Activated CD4-positive, alpha-beta T cell treated with anti-CD3 and anti-CD28 coated beads for 36 hours (primary cell): ENCODE measurements at places on chromosomes 3 and 15. TPM values are rescaled to one million over a fixed set of nuclear protein-coding genes. Genes with fewer than 3 reads are reported as not detected.
A peak's percentile ranks its signal among the peaks of the same experiment; 100 is the strongest.

GRCh38 chr3:126996905-126997304 lies 14.0 kb downstream of the PLXNA1 start:
- no peak for DNase-seq

Gene FOXL2NB
- total RNA-seq: not detected

GRCh38 chr15:89820666-89821611 lies 6.3 kb upstream of the ANPEP start:
- DNase-seq: no peak

Gene NANOGP8
- total RNA-seq: not detected

DNA sequence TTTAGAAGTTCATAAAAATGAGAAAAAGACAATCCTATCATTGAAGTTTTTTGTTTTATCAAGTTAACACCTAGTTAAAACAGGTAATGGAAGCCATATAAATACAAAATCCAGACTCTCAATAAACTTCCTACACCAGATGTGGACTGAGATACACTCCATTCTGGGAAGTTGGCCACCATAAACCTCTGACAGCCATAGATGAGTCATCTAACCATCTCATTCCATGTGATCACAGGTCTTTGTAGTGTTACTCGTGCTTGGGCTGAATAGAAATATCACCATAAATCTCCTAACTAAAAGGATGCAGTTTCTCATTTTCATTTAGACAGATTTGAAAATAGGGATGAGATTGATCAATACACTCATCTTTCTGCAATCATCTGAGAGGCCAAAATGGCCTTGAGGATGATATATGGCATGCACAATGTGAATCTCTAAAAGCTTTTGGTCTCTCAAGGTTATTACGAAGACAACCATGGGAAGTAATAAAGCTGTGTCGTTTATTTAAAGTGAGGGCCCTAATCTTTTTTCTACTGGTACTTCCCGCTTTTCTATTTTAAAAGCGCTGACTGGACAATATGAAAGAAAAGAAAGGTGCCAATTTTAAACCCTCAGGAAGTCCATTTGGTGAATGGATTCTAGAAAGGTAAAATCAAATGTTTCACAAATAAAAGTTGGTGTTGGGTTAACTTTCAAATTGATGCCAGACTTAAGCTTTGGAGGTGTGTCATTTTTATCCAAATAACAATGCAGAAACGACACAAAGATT lies 155.5 kb downstream of the POLR2M start:
- DNase-seq: no peak

GRCh38 chr15:26891448-26892181 lies 24.8 kb downstream of the GABRA5 start:
- peak; percentile 79 for DNase-seq

- no peak for DNase-seq
Observed at GRCh38 chr3:133410191-133410892, 10.5 kb downstream of the BFSP2 start.

GRCh38 chr3:133859381-133860234 lies 36.1 kb downstream of the RAB6B start:
- DNase-seq: no peak

GRCh38 chr15:81504170-81504905 lies 130.3 kb upstream of the TMC3 start:
- DNase-seq: no peak

DNA sequence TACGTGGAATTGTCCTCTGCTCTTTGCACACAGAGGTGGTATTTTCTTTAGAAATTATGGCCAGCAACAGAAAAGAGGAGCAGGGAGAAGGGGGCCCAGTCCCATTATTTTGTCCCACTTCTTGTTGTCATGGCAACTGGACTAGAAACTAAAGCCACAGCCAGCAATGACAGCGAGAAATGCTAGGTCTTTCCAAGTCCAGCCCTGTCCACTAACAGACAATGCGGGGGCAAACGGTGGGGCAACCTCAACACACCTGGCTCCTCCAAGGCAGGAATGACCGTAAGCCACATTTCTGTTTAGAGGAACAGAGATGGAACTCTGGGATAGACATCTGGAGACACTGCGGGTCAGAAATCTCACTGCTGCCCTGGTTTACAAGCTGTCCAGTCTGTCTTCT lies 107.3 kb downstream of the RFTN1 start:
- no peak for DNase-seq

- DNase-seq: no peak
Observed at GRCh38 chr15:50077176-50077575, 41.9 kb downstream of the ATP8B4 start.

Gene KNL1
- total RNA-seq: 33.5 TPM

- peak; percentile 54 for DNase-seq
Observed at GRCh38 chr15:92012368-92012629, 158.8 kb downstream of the SLCO3A1 start.

DNA sequence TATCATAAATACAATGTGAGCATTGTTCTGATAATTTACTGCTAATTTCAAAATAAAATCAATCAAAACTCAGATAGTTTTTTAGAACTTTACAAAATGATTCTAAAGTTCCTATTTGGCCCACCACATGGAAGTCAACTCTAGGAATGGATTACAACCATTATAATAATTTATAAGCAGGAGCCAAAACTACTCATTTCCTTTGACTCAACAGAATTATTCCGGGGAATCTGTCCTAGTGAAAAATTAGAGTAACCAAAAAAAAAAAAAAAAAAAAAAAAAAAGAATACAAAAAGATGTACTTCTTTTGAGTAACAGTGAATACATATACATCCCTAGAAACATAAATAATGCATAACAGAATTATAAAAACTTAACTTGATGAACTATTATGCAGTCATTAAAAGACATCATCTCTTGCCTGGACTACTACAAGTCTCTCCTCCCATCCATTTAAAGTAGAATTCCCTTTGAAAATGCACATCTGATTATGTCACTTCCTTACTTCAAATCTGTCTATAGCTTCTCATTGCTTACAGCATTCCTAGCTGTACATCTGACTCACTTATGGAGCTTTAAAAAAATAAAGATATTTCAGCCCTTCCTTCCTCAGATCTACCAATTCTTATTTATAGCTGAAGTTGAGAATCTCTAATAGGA lies 43.4 kb downstream of the HDGFL3 start:
- no peak for DNase-seq

GRCh38 chr15:88647351-88648105 lies 8.7 kb downstream of the ISG20 start:
- DNase-seq: peak; percentile 13

- DNase-seq: no peak
Observed at GRCh38 chr3:24374801-24375200, 119.8 kb downstream of the THRB start.

Gene RAB27A
- total RNA-seq: 129 TPM

GRCh38 chr3:8872261-8872660 lies 91.0 kb downstream of the RAD18 start:
- no peak for DNase-seq

Gene MORC1
- total RNA-seq: not detected

DNA sequence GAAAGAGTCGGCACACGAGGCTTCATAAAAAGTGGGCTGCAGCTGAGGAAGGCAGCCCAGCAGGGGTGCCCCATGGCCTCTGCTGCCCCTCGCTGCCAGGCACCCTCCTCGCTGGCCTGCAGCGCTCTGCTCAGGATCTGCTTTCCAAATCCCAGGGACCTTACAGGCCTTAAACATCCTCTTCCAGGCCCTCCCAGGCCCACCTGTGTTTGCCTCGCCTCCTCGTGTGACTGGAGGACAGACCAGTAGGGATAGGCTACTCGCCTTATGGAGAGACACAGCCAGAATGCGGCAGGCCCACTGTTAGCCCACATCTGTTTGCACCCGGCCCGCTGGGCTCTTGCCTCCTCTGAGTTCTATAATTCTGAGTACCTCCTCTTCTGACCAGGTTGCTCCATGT lies 124.5 kb upstream of the PLXNA1 start:
- DNase-seq: no peak

DNA sequence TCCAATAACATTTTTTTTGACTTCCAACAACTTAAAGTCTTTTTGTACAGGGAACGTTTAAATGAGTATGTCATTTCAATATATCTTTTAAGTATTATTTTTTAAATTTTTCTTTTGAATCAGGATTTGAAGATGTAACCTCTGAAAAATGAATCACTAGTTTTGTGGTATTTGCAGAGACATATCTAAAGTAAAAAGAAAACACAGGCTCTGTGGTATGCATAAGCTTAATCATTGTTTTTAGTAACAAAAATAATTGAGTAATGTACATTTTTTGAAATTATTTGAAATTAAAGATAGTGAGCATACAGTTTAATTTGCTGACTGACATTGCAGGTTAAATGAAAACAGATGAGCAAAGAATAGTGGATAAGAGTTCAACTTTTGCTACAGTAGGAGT lies 531.3 kb downstream of the ROBO1 start:
- no peak for DNase-seq

DNA sequence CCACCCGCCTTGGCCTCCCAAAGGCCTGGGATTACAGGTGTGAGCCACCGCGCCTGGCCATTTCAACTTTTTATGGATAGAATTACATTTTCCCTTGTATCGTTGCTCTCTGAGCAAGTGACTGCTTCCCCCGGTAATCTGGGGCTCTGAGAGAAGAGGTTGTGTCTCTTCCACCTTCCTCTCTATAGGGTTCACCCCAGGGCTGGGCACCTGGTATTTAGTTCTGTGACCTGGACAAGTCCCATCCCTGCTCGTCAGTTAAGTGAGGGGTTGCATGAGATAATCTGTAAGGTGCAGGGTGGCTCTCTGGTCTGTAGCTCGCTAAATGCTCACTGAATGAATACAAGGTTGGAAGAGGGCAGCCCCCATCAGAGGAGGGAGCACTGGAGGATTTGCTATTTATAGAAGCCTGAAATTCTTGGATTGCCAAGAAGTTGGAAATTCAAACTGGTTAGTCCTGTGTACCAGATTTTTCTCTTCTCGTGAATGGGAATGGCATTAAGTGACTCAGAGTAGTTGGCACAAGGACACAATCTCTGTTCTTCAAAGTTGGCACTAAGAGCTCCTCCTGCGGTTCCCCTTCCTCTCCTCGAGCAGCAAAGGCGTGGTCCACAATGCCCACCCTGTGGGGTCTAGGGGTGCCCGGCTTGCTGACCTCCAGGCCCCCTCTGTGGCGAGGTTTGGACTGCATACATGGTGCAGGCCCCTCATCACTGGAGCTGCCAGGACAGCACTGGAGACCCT lies 68.1 kb upstream of the DLG1 start:
- DNase-seq: no peak

- peak; percentile 84 for DNase-seq
Observed at GRCh38 chr15:101014921-101015841, 96.0 kb downstream of the LRRK1 start.

GRCh38 chr3:110754212-110754916 lies 317.3 kb upstream of the NECTIN3 start:
- DNase-seq: no peak

Gene GRK7
- not detected for total RNA-seq

Gene GOLGA8O
- total RNA-seq: 1.3 TPM

Gene ST8SIA2
- not detected for total RNA-seq

Gene ETV5
- total RNA-seq: 1.4 TPM

DNA sequence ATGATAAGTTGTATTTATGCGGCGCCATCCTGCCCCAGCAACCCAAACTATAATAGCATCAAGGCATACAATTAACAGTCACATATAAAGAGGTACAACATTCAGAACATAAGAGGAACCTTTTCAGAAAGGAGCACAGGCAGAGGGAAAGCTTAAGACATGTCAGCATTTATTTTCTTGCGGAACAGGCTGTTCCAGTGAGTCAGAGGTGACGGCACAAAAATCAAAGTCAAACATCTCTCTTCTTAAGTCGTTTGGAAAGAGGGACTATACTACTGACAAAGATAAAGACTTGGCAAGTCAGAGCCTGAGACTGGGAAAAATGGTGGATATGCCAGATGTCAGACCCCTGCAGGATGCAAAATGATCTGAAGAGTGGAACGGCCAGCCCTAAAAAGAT lies 128.4 kb downstream of the CTNNB1 start:
- DNase-seq: no peak

GRCh38 chr15:69830876-69831275 lies 266.8 kb downstream of the TLE3 start:
- DNase-seq: no peak

DNA sequence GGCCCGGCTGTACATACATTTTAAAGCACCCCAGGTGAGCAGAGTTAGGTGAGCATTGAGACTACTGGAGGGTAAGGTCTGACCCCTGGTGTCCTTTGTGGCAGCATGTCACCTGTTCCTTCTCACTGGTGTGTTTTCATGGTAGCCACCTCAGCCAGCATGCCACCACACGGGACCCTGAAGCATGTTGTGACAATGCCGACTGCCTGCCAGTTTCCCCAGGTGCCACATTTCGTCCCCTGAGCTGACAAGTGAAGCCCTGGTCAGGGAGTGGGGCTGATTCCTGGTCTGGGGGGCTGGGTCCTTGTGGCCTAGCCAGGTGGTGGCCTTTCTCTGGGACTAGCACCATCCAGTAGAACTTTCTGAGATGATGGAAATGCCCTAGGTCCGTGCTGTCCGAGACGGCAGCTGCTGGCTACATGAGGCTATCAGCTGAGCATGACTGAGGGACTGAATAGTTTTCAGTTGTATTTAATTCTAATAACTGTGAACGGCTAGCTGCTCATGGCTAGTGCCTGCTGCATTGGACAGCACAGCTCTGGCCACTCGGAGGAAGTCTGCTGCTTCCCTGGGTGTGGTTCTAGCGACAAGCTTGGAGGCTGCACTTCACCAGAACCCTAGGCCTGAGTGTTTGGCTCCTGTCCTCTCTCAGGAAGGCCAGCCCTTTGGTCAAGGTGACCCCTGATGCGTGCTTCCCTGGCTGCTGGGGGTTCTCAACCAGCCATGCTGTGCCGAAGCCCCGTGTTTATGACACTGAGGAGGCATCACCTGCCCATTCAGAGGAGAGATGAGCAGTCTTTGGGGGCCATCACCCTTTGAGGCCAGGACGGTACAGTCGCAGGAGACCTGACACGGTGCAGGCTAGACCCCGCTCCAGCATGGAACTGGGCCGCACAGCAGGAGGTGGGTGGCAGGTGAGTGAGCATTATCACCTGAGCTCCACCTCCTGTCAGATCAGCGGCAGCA lies 3.9 kb downstream of the C3orf22 start:
- no peak for DNase-seq

Gene WDR93
- total RNA-seq: not detected

DNA sequence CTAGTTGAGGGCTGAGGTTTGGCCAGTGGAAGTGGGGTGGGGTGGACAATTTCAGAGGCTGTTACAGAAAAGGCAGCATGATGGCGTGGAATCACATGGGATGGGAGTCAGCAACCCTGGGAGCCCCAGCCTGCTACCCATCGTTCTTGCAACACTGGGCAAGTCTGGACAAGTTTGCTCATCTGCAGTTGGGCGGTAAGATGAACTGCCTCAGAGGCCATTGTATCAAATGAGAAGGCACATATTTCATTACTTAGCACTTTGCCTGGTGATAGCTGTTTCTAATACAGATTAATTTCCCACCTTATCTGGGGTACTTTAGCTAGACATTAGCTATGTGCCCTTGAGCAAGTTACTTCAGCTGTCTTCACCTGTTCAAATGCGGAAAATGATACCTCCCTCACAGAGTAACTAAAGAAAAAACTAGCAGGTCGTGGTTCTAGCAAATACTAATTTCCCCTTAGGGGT lies 248.9 kb downstream of the THSD4 start:
- no peak for DNase-seq

DNA sequence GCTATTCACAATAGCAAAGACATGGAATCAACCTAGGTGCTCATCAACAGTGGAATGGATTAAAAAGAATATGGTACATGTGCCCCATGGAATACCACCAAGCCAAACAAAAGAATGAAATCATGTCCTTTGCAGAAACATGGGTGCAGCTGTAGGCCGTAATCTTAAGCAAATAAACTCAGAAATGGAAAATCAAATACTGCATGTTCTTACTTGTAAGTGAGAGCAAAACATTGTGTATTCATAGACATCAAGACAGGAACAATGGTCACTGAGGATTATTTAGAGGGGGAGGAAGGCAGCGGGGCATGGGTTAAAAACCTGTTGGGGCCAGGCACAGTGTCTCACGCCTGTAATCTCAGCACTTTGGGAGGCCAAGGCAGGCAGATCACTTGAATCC lies 304.7 kb upstream of the ROBO2 start:
- no peak for DNase-seq
